ENCODE measurements at places on chromosomes 1 and 21.
A peak's percentile ranks its signal among the peaks of the same experiment; 100 is the strongest.

DNA sequence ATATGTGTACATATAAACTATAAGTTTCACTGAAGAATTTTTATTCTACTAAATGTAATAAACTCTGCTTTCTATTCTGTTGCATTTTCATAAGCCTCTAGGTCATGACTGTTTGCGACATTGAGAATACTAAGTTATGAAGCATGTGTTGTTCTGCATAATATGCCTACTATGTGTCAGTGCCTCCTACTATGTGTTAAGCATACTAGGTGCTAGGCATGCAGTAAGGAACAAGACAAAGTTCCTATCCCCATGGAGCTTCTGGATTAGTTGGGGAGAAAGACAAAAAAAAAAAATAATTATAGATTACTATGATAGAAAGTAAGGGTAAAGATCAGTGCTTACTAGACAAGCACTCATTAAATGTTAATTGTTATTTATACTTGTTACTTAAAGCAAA lies 1.3 kb downstream of the SDCCAG8 start:
- no peak for DNase-seq

DNA sequence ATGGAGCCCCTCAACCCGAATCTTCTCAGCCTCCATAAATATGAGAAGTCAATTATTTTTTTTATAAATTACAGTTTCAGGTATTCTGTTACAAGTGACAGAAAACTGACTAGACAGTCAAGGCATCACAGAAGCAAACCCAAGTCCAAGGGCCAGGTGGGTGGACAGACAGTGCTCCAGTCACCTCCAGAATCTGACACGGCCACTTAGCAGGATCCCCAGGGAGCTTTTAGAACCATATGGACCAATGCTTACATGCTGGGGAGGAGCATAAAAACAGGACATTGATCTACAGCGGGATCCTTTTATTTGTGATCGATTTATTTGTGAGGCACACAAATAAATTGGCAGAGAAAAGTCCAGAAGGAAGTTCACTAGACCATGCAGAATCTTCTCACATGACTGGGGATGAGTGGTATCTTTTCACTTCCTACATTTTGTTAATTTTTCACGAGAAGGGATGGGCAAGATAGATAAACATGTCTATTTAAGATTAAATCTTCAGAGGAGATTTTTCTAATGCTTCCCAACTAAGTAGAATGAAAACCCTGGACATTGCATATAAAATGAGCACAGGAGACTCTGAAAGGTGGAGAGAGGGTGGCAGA lies 15.0 kb downstream of the ZNF496 start:
- DNase-seq: no peak

GRCh38 chr1:97461782-97462181 lies 459.1 kb downstream of the DPYD start:
- no peak for DNase-seq

GRCh38 chr1:180842052-180842451 lies 70.6 kb upstream of the KIAA1614 start:
- peak; percentile 35 for DNase-seq

DNA sequence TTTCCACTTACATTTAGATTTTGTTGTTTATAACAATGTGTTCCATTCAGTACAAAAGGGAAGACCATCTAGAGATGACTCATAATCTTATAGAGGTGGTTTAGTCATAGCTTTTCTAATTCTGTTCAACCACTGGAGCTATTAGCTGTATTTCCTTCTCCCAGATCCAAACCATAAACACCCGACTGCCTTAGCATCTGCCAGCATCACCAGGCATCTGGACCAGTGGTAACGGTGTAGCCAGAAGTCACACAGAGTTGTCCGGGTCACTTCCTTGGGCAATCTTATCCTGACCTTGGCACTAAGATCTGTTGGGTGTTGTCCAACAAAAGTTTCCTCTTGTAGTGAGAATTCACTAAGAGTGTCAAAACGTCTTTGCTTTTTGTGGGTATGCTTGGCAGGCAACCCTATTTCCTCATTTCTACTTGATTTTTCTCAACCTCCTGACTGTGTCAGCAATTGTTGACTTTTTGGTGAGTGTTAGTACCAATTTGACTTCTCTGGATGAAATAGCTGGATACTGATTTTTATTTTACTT lies 372.1 kb upstream of the B3GALT2 start:
- peak; percentile 40 for DNase-seq

- DNase-seq: no peak
These were observed 108.5 kb downstream of the CACHD1 start for GRCh38 chr1:64578270-64578973.

GRCh38 chr1:20609541-20609940 lies 20.6 kb downstream of the CDA start:
- no peak for DNase-seq
